ENCODE measurements at places on chromosomes 7 and 10. TPM values are rescaled to one million over a fixed set of nuclear protein-coding genes. Genes with fewer than 3 reads are reported as not detected.

Gene PALD1
- total RNA-seq: 51.9 TPM

Gene CDHR3
- total RNA-seq: 9.5 TPM

Gene CLDN3
- 3.3 TPM for total RNA-seq

Gene LAMB4
- total RNA-seq: not detected

Gene NKX1-2
- total RNA-seq: 57.8 TPM

Gene TMEM178B
- 1.1 TPM for total RNA-seq

Gene BHLHA15
- 0.90 TPM for total RNA-seq

Gene AKR1B15
- total RNA-seq: not detected

Gene NODAL
- total RNA-seq: 151 TPM

Gene FBXL15
- 29.8 TPM for total RNA-seq

Gene OR2F1
- not detected for total RNA-seq

Gene AASS
- 28.0 TPM for total RNA-seq

Gene VWDE
- total RNA-seq: 22.8 TPM

Gene CRHR2
- not detected for total RNA-seq

Gene PYROXD2
- total RNA-seq: 9.5 TPM

Gene KLF14
- not detected for total RNA-seq

Gene NPC1L1
- not detected for total RNA-seq

Gene ATOH7
- 0.15 TPM for total RNA-seq

Gene MMD2
- total RNA-seq: not detected

Gene GDF2
- total RNA-seq: not detected

Gene LIMK1
- 99.4 TPM for total RNA-seq

Gene PAX2
- total RNA-seq: not detected

Gene ZNF467
- 0.55 TPM for total RNA-seq

Gene GRID1
- total RNA-seq: 0.22 TPM

Data from H7 (cell line).